ENCODE measurements at places on chromosomes 3 and 15.
A peak's percentile ranks its signal among the peaks of the same experiment; 100 is the strongest.

GRCh38 chr3:116423374-116423773, 21.9 kb downstream of the LSAMP start:
- no peak for DNase-seq

- no peak for DNase-seq
Observed at GRCh38 chr15:30042556-30042955, 40.2 kb upstream of the GOLGA8J start.

GRCh38 chr3:9399746-9400145, 2.3 kb downstream of the SETD5 start:
- DNase-seq, result peak; percentile 73

DNA sequence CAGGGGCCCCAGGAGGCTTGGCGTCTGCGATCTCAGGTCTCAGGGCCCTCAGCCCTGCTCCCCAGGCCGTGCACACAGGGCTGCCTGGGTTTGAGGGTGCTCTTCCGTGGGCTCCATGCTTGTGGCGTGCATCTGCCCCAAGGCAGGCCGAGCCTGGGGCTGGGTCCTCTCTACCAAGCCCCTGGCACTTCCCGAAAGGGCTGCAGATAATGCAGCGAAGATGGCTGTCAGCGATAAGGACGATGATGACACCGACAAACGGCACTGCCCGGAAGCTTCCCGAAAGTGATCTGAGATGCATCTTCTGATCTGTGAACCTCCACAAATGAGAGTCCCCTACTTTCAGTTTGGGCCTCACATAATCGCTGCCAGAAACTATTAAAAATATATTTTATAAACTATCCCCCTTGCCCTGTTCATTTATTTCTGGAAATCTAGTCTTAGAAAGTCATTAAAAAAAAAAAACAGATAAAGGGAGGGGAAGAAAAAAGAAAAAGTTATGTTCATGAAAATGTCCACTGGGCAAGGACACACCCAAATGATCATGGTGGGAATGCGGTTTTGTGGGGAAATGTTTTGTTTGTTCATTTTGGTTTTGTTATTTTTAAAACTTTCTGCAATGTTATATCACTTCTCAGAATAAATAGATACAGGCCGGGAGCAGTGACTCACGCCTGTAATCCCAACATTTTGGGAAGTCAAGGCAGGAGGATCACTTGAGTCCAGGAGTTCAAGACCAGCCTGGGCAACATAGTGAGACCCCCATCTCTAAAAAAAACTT, 51.5 kb downstream of the RPN1 start:
- DNase-seq, result no peak

DNA sequence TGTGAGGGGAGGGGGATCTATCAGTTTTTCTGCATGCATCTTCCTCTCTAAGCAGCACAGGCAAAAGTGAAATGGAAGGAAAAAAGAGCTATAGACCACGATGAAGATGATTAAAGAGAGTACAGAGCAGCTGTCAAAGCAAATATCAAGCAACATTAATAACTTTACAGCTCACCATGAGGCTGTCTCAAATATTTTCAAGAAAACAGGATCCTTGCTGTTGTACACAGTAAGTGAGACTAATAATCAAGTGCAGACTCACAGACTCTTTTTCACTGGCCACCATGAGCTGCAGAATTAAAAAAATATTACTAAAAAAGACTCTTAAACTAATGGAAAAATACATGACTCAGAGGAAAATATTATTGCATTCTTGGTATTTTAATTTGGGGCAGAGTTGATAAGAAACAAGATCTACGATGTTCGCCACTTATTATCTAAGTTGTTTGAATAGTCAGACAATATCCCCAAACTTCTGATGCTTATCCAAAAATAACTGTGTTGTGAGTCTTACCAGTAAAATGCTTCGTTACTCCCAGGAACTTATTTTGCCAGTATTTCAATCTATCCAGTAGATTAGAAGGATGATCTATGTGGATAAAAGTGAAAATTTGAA, 817.5 kb upstream of the ALCAM start:
- DNase-seq, result no peak

DNA sequence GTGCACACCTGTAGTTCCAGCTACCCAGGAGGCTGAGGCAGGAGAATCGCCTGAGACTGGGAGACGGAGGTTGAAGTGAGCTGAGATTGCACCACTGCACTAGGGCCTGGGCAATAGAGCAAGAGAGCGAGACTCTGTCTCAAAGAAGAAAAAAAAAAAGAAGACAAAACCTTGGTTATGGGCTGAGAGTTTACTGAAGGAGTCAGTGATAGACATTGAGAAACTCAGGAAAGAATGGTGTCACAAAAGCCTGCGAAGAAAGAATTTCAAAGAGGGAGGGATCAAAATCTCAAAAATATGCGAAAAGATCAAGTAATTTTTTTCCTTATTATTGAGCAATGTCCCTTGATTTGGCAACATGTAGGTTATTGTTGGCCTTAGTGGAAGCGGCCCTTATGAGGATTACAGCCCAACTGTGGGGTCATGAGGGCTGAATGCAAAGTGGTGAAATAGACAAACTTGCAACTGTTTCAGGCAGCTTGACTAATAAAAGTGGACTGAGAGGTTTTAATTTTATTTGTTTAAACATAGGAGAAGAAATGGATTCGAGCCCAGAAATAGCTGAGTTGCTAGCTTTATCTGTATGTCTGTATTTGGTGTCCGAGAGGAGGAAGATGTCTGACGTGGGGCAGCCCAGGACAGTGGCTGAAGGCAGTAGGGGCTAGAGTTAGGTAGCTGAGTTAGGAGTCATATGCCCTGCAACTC, 18.8 kb upstream of the CELF6 start:
- no peak for DNase-seq

DNA sequence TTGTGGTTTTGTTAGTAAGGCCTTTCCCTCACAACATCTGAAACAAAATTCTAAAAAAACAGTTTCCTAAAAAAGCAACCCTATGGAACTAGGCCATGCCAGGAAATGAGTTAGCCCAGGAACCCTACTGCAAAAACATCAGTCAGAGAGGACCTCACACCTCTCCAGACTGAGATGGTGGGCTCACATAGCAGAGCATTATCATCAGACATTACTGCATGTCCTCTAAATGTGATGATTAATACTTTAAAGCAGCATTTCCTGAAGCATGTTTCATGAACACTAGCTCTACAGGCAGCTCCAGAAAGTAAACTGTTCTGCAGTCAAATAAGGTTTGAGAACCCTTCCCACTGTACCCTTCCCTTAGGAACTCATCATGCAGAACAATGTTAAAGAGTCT, 232.3 kb upstream of the MRPL3 start:
- DNase-seq, result no peak

- DNase-seq, result no peak
Observed at GRCh38 chr3:87793337-87793877, 265.4 kb downstream of the CGGBP1 start.

DNA sequence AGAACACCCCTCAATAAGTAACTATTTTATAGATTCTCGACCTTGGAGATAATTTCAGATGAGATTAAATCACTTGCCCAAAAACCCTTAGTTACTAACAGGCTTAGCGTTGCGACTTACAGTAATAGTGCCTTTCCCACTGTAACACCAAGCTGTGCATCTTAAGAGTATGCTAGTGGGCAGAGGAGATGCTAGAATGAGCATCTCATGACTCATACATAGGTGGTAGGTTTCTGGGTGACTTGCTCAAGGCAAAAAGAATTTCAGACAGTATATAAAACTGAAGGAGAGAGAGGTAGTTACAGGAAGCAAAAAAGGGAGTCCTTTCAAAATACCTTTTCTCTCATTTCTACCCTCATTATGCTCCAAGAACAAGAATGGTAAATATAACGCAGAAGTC, 3.9 kb downstream of the KATNBL1 start:
- no peak for DNase-seq

- DNase-seq, result peak; percentile 78
Observed at GRCh38 chr3:132029182-132029902, 5.5 kb downstream of the CPNE4 start.

DNA sequence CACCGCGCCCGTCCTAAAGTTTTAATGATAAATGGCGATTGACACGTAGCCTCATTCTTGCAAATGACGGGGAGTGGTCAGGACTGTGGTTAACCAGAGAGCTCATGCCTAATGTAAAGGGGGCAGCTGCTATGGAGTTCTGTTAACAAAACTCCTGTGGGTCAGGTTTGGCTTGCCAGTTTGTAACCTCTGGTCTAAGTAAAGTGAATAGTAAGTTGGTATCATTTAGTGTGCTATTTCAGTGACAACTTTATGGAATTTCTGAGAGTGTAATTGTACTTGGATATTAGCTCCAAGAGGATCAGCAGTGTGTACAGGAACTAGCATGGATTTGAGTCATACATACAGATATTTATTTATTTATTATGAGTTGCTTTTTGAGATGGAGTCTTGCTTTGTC, 87.9 kb downstream of the RGMA start:
- no peak for DNase-seq

GRCh38 chr15:75023872-75024636, 664 bp downstream of the PPCDC start:
- peak; percentile 49 for DNase-seq

DNA sequence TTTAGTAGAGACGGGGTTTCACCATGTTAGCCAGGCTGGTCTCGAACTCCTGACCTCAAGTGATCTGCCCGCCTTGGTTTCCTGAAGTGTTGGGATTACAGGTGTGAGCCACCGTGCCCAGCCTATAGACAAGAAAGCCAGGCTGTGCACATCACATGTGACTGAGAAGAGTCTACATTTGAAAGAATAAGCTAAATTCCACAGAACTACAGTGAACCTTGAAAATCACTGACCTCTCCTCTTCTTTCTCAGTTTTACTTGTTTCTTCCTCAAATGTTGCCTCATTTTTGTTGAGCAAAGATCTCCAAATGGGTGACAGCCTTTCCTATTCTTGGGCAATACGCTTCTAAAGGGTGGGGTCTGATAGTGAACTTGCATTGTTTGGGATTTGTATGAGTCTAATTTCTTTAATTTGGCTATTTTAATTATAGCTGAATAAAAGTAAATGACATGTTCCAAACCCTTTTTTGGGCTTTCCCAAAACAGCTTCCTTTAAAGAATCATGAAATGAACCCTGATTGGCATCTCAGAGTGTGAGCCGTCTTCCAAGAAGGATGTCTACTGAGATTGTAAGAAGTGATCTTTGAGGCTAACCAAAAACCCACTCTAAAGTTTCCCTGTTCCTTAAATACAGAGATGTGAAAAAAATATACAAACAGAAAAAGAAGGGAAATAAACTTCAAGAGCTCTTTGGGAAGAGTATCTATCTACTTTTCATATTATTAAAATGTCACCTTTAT, 21.6 kb upstream of the SPTBN5 start:
- DNase-seq, result no peak

DNA sequence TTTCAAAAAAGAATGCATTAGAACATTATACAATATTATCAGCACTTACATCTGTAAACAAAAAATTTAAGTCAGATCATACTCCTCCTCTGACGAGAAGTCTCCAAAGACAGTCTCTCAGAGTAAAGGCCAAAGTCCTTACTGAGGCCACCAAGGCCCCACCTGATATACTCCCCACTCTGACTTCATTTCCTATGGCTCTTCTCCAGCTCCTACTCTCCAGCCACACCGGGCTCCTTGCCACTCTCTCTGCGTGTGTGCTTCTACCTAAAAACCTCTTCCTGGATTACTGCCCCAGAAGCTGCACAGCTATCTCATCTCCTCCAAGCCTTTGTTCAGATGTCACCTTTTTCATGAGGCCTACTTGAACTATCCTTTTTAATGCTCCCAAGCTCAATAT, 5.0 kb downstream of the DCP1A start:
- DNase-seq, result no peak

DNA sequence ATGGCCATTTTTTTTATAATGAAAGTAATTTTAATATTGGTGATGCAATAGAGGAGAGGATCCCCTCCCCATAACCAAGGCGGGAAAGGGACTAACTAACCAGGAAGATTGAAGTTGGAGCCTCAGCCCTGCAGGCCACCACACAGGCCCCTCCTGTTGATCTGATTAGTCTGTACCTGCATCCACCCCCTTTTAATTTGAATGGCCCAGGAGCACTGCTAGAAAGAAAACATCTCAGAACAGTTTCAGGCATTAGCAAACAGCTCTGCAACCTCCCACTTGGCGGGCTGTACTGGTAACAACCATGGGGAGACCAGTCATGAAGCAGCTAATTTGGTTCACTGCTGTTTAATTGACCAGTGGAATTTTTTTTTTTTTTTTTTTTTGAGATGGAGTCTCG, 10.3 kb downstream of the CAV3 start:
- DNase-seq, result no peak

- no peak for DNase-seq
Observed at GRCh38 chr15:97014001-97014400, 683.5 kb downstream of the NR2F2 start.

DNA sequence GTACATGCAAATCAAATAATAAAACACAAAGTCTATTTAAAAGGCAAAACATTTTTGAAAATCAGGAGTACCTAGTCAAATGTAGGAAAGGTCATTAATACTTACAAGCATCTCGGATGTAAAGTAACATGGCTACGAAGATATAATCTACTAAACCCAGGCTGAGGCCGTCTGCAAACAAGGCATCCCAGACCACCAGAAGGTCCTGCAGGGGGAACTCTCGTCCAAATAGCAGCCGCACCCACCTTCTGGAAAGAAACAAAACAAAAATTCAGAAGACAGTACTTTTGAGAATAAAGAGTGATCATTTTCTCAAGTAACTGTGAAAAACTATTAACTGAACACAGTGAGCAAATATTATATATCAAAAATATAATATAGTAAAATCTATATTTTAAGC, 423.1 kb downstream of the PLCL2 start:
- no peak for DNase-seq

GRCh38 chr3:51789437-51789836, 10.4 kb upstream of the IQCF6 start:
- DNase-seq, result no peak

DNA sequence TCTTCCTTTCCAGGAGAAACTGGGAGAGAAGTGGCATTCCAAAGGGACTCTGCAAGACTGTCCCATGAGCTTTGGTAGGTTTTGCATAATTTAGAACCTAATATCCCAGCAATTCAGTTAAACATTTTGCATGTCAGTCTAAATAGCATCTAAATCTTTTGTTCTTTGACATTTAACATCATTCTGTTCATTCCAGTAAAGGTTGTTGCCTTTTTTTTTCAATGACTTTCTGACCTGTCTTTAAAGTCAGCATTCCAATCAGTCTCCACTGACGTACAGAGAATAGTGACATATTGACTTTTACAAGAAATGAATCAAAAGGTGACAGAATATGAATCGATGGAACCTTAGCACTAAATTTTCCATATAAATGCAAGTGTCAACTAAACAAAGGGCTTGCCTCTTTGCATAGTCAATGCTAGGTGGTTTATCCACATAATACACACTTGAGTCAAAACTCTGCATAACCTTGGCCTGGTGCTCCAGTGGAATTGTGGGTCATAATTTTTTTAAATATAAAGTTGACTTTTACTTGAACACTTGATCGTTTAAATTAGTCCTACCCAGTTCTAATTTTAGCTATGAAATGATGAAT, 370.1 kb downstream of the CNTN6 start:
- no peak for DNase-seq
